SJCRH30 (cell line): ENCODE measurements at places on chromosomes 2 and 18. TPM values are rescaled to one million over a fixed set of nuclear protein-coding genes. Genes with fewer than 3 reads are reported as not detected.
A peak's percentile ranks its signal among the peaks of the same experiment; 100 is the strongest.

GRCh38 chr2:40202798-40203400 lies 249.0 kb downstream of the SLC8A1 start:
- H3K36me3 ChIP-seq = no peaks in the 10 kb centered on the region
- peaks cover 18% of the 10 kb centered on the region for H3K4me1 ChIP-seq
- H3K27me3 ChIP-seq = no peaks in the 10 kb centered on the region

DNA sequence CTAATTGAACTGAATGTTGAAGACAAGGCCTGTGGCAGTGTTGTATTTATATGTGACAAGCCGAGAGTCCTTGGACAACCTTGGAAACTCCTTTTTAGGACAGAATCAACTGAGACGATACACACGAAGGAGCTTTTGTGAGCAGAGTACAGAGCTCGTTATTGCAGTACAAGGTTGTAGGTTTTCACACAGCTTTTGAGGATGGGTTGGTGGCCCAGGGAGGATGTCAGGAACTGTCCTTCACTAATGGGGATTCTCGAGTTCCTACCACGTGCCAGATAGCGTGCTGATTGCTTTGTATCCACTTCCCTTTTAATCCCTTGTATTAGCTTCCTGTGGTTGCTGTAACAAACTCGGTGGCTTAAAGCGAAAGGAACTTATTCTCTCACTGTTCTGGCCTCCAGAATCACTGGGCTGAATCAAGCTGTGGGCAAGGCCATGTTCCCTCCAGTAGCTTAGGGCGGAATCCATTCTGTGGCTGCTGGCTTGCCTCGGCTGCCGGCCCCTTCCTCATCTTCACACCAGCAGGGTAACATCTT lies 20.2 kb downstream of the INPP4A start:
- peaks cover 42% of the 10 kb centered on the region for H3K4me1 ChIP-seq
- DNase-seq = peak; percentile 27
- H3K27me3 ChIP-seq = no peaks in the 10 kb centered on the region
- H3K27ac ChIP-seq = peak overlapping the region; percentile 75
- H3K4me3 ChIP-seq = no peak overlapping the region

- no peak overlapping the region for H3K4me3 ChIP-seq
- H3K27me3 ChIP-seq = no peaks in the 10 kb centered on the region
- no peak overlapping the region for H3K27ac ChIP-seq
- no peaks in the 10 kb centered on the region for H3K4me1 ChIP-seq
- H3K36me3 ChIP-seq = peaks cover 7% of the 10 kb centered on the region; the same call in 1 of the 2 replicates
Observed at GRCh38 chr2:33304032-33304864, 172.2 kb upstream of the RASGRP3 start.

DNA sequence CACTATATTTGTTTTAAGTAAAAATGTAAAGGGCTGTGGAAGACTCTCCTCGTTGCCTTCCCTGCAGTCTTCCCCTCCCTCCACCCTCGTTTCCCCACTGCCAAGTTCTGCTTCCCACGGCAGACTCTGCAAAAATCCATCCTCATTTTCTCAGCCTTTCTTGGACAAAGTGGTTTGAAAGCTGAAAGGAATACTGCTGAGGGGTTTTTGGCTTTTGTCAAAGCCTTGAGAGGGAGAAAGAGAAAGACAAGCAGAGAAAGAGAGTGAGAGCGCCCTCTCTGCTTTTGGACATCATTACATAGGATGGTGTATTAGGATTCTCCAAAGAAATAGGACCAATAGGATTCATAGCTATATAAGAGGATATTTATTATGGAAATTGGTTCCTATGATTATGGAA lies 455.9 kb upstream of the SOX11 start:
- no peaks in the 10 kb centered on the region for H3K36me3 ChIP-seq
- H3K27me3 ChIP-seq = no peaks in the 10 kb centered on the region
- H3K4me1 ChIP-seq = no peaks in the 10 kb centered on the region
- no peak for DNase-seq
- no peak overlapping the region for H3K4me3 ChIP-seq

- H3K4me3 ChIP-seq = no peak overlapping the region
- H3K27ac ChIP-seq = no peak overlapping the region
- H3K4me1 ChIP-seq = 0 out of 2 replicates have a peak, but pooled peaks cover 4% of the 10 kb centered on the region
- no peaks in the 10 kb centered on the region for H3K27me3 ChIP-seq
Observed at GRCh38 chr2:7016601-7017211, 99.5 kb downstream of the RNF144A start.

DNA sequence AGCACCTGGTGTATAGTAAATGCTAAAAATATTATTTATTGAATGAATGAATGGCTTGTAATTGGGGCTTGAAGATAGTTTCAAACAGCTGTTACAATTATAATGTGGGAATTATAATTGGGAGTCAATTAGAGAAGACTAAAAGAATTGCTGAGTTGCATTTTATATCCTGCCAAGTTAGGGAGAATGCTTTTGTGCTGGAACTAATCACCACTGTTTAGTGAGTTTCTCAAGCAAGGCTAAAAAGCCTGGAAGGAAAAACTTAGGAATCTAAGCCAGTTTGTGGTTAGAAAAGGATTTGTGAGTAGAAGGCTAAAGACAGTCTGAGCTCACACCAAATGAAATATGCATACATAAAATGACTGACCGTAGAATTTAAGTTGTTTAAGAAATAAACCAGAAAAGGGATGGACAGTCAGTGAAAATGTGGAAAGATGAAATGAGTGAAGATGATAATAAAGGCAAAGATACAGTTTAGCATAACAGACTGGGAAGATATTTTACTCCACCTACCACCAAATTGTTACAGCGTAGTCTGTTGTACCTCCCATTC lies 647.7 kb upstream of the FSHR start:
- H3K4me3 ChIP-seq = no peak overlapping the region
- no peak for DNase-seq
- H3K27ac ChIP-seq = no peak overlapping the region
- H3K36me3 ChIP-seq = no peaks in the 10 kb centered on the region

- no peaks in the 10 kb centered on the region for H3K36me3 ChIP-seq
- DNase-seq = no peak
- no peaks in the 10 kb centered on the region for H3K27me3 ChIP-seq
- H3K27ac ChIP-seq = no peak overlapping the region
- H3K4me3 ChIP-seq = no peak overlapping the region
- H3K4me1 ChIP-seq = no peaks in the 10 kb centered on the region
Observed at GRCh38 chr18:40849886-40850285, 1105.1 kb upstream of the PIK3C3 start.

- peaks cover 27% of the 10 kb centered on the region for H3K4me1 ChIP-seq
- H3K27me3 ChIP-seq = no peaks in the 10 kb centered on the region
- H3K4me3 ChIP-seq = no peak overlapping the region
- H3K27ac ChIP-seq = no peak overlapping the region
Observed at GRCh38 chr2:42101206-42102023, 53.6 kb downstream of the PKDCC start.

DNA sequence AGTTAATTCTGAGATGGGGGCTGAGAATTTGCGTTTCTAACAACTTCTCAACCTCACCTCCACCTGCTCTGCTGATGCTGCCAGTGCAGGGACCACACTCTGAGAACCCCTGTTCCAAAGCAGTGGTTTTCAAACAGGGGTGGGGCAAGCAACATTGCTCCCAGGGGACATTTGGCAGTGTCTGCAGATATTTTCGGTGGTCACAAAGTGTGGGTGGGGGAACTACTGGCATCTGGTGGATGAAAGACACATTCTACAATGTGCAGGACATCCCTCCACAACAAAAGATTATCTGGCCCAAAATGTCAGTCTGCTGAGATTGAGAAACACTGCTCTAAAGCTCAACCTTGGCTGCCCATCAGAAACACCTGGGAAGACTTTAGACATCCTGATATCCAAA lies 188.7 kb upstream of the SATB2 start:
- no peaks in the 10 kb centered on the region for H3K27me3 ChIP-seq
- no peaks in the 10 kb centered on the region for H3K36me3 ChIP-seq
- H3K4me1 ChIP-seq = no peaks in the 10 kb centered on the region
- no peak for DNase-seq

GRCh38 chr2:236827997-236828396 lies 257.7 kb upstream of the COPS8 start:
- H3K4me1 ChIP-seq = peaks cover 6% of the 10 kb centered on the region
- H3K27me3 ChIP-seq = no peaks in the 10 kb centered on the region
- no peak overlapping the region for H3K27ac ChIP-seq

Gene IL36B
- total RNA-seq = not detected in 2 replicates

DNA sequence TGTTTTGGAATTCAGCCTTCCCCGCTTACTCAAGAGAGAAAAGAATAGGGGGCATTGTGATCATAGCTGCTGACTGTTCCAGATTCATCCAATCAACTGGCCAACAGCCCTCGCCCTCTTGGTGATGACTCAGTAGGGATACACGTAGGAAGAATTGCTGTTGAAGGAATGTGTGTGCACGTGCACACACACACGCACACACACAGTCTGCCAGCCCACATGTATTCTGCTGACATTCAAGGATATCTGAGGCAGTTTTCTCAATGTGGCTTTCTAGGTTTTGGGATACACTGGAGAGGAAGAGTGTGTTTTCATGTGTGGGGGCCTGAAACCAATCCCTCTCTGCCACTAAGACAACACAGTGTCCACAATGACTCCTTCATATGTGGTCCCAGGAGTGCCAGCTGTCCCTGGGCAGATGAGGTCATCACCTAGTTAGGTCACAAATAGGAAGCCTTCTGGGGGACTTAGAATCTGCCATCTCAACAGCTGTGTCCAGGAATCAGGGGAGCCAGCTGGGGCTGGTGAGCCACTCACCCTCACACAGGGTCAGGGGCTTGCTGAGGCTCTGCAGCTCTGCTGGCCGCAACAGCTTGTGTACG lies 352.6 kb downstream of the SS18 start:
- H3K4me1 ChIP-seq = peaks cover 57% of the 10 kb centered on the region
- H3K36me3 ChIP-seq = no peaks in the 10 kb centered on the region
- H3K4me3 ChIP-seq = peak overlapping the region; percentile 23
- no peaks in the 10 kb centered on the region for H3K27me3 ChIP-seq
- peak; percentile 97 for DNase-seq

Gene FIGN
- 7.2 and 7.3 TPM in 2 replicates for total RNA-seq

DNA sequence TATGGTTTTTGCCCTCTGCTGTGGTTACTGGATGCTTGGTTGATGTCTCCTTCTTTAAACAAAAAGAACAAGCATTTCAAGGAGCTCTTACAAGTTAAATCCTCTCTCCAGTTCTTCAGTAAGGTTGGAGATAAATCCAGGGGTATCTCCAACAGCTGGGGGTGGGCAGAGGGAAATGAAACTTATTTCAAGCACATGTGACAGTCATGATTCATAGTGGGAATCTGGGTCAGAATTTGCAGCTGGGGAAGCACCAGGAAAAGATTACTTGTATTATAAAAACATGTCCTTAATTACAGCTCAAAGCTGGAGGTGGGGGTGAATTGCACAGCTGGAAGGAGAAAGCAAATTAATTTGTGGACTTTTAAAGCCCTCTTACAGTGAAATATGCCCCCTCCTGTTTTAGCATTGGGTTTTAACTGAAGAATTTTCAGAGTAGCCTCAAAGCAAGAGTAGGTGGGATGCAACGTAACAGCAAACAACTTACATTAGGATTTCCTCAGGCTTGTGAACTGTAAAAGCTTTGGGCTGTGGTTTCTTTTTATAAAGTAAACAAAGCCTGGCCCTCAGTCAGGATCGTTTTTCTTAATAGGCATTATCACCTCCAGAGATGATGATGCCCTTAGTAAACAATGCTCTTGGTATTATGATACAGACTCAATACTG lies 596.4 kb downstream of the NYAP2 start:
- H3K27ac ChIP-seq = no peak overlapping the region
- DNase-seq = no peak
- no peak overlapping the region for H3K4me3 ChIP-seq

- H3K27ac ChIP-seq = peak overlapping the region; percentile 1; the same call in 1 of the 2 replicates
- H3K27me3 ChIP-seq = no peaks in the 10 kb centered on the region
- DNase-seq = peak; percentile 77
Observed at GRCh38 chr2:145157741-145158591, 638.0 kb upstream of the ZEB2 start.

Gene RUFY4
- total RNA-seq = not detected in 2 replicates

DNA sequence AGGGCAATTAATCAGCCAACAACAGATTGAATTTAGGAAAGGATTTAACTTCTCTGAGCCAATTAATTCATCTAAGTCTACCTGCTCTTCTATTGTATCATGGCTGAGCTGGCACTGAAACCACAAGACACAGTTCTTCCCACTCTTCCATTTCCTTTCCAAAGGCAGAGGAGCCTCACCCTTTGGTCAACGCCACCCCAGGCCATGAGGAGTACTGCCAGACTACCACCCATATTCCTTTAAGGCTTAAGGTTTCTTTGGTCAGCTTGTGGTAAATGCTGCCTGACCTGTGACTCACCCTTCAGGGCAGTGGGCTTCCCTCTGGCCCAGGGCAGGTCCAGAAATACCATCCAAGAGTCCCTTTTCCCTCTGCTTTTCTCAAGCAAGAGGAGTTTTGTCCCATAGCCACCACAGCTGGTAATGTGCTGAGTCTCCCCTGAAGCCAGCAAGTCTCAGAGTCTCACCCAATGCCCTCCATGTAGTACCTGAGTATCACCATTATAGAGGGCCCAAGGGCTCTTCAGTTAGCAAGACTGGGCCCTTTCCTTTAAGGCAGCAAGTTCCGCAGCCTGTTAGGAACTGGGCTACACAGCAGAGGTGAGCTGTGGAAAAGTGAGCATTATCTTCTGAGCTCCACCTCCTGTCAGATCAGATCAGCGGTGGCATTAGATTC lies 900.5 kb upstream of the CRIM1 start:
- peak; percentile 63 for DNase-seq
- H3K36me3 ChIP-seq = no peaks in the 10 kb centered on the region
- no peaks in the 10 kb centered on the region for H3K27me3 ChIP-seq

Gene SPATA3
- not detected in 2 replicates for total RNA-seq

GRCh38 chr2:203261326-203262159 lies 22.7 kb downstream of the CYP20A1 start:
- peaks cover 21% of the 10 kb centered on the region for H3K36me3 ChIP-seq
- no peak overlapping the region for H3K27ac ChIP-seq
- H3K4me3 ChIP-seq = no peak overlapping the region
- DNase-seq = no peak

Gene DAPL1
- total RNA-seq = not detected in 2 replicates

- H3K27me3 ChIP-seq = no peaks in the 10 kb centered on the region
- H3K4me1 ChIP-seq = no peaks in the 10 kb centered on the region
- H3K27ac ChIP-seq = no peak overlapping the region
- DNase-seq = no peak
- no peak overlapping the region for H3K4me3 ChIP-seq
Observed at GRCh38 chr2:43569921-43570320, 25.9 kb downstream of the THADA start.

DNA sequence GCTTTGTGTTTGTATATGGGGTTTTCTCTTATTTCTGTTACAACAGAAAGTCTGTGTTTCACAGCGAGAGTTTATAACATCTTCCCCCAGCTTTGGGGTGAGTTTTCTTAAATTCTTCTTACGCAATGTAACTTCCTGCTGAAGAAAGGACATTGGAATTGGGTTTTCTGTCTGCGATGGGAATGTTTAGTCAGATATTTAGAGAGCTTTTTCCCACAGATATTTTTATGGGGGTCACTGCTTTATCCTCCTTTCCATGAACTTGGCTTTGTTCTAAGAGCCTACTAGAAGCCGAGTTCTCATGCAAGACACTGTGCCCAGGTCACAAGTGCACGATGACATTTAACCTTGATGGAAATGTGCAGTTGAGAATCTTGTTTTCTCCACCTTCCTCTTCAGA lies 22.1 kb downstream of the B3GNT2 start:
- no peaks in the 10 kb centered on the region for H3K27me3 ChIP-seq
- no peak overlapping the region for H3K4me3 ChIP-seq
- no peaks in the 10 kb centered on the region for H3K4me1 ChIP-seq
- no peak for DNase-seq
- H3K36me3 ChIP-seq = 0 out of 2 replicates have a peak, but pooled peaks cover 3% of the 10 kb centered on the region
- no peak overlapping the region for H3K27ac ChIP-seq

Gene SLC5A7
- not detected in 2 replicates for total RNA-seq
